Bronchial smooth muscle cell (primary cell): ENCODE measurements at places on chromosomes 3 and 15. TPM values are rescaled to one million over a fixed set of nuclear protein-coding genes. Genes with fewer than 3 reads are reported as not detected.

Gene ARHGAP11A
- 3.3 and 5.4 TPM in 2 replicates for total RNA-seq

Gene SKOR1
- total RNA-seq, result 0.16 and 0.17 TPM in 2 replicates

Gene CNTN4
- total RNA-seq, result not detected in 2 replicates

Gene PLSCR5
- not detected in 2 replicates for total RNA-seq

Gene GABRB3
- 0.16 and 0.26 TPM in 2 replicates for total RNA-seq

Gene C3orf49
- not detected in 2 replicates for total RNA-seq

Gene C3orf85
- total RNA-seq, result not detected in 2 replicates

Gene GABRG3
- total RNA-seq, result not detected in 2 replicates

Gene GAP43
- 3.9 and 6.1 TPM in 2 replicates for total RNA-seq

Gene PIGB
- total RNA-seq, result 10.3 and 14.5 TPM in 2 replicates

Gene GHSR
- not detected in 2 replicates for total RNA-seq

Gene IGF2BP2
- 16.7 and 18.6 TPM in 2 replicates for total RNA-seq

Gene SLC28A1
- total RNA-seq, result not detected in 2 replicates

Gene CASR
- not detected in 2 replicates for total RNA-seq

Gene GNAI2
- 293 and 296 TPM in 2 replicates for total RNA-seq

Gene SLC6A20
- not detected in 2 replicates for total RNA-seq

Gene PLA2G4F
- under 0.01 TPM in 1 of 2 replicates, not detected in the other for total RNA-seq

Gene ITPKA
- total RNA-seq, result 5.2 TPM in 2 replicates

Gene MUC20
- total RNA-seq, result 0.60 and 0.95 TPM in 2 replicates

Gene LTK
- total RNA-seq, result 0.17 and 0.63 TPM in 2 replicates

Gene AGBL1
- total RNA-seq, result not detected in 2 replicates

Gene PPP1R14D
- total RNA-seq, result not detected in 2 replicates

Gene RNU5B-1
- not detected in 2 replicates for total RNA-seq

Gene P2RY1
- total RNA-seq, result 0.26 and 2.5 TPM in 2 replicates

Gene BMF
- 3.8 and 21.8 TPM in 2 replicates for total RNA-seq

Gene KPNA4
- 22.5 and 33.9 TPM in 2 replicates for total RNA-seq

Gene ABI3BP
- 3.5 and 12.0 TPM in 2 replicates for total RNA-seq
